ENCODE measurements at places on chromosomes 5 and 9.

- no peak for DNase-seq
Observed at GRCh38 chr9:129330711-129331492, 152.8 kb upstream of the IER5L start.

GRCh38 chr5:96157077-96157780, 195.6 kb upstream of the ELL2 start:
- no peak for DNase-seq

DNA sequence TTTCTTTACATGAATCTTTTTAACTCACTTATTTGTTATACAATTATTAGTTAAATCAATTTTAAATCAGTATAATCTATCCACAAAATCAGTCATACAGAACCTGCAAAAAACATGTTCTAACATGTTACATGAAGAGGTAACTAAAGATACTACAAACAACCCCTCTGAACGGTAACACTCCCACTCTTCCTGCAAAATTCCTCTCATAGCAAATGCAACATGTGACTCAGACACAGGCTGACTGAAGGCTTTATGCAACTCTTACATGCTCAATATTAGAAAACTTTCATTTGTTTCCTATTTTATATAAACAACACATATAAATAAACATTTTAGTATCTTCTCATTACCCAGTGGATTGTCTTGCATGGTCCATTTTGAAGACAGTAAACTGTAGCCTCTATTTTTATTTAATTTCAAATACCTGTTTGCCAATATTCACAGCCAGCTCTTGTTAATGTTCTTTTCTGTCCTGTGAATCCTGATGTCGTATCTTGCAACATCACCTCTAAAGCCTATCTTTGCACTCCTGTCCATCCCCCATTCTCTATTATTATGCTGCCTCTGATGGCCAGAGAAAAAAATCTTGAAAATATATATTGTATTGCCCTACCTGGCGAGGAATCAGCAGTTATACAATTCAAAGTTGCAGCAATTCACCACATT, 100.5 kb upstream of the CCDC152 start:
- no peak for DNase-seq

- peak; percentile 87 for DNase-seq
Observed at GRCh38 chr9:137435980-137436760, 5.0 kb downstream of the ENTPD8 start.

DNA sequence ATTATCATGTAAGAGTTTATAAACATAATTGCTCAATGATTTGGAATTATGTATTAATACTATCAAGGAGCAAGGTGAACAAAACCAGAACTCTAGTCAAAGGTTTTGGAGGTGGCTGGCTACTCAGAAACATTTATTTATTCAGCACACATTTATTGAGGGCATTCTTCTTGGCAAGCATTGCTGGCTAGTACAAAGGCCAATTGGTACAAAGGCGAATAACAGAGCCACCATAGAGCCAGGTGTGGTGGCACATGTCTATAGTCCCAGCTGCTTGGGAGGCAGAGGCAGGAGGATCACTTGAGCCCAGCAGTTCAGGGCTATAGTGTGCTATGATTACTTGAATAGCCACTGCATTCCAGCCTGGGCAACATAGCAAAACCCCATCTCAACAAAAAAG, 242.1 kb downstream of the CWC27 start:
- DNase-seq, result no peak

DNA sequence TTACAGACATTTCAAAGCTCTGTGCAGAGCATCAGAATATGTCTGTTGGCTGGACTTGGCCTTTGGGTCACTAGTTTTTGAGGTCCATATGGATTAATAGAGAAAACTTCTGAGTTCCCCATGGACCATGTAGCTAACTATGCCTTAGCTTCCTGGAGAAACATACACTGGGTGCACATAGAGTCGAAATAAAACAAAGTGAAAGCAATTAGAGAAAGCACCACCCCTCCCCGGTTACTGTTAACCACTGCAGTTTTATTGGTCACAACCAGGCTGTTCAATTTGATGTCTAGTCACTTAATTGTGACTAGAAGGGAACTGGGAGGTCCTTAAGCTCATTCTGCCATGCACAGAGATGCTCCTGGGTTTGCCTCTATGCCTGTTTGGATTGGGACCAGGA, 4.2 kb downstream of the FAM240B start:
- no peak for DNase-seq

GRCh38 chr5:943918-944620, 51.4 kb downstream of the TRIP13 start:
- no peak for DNase-seq

DNA sequence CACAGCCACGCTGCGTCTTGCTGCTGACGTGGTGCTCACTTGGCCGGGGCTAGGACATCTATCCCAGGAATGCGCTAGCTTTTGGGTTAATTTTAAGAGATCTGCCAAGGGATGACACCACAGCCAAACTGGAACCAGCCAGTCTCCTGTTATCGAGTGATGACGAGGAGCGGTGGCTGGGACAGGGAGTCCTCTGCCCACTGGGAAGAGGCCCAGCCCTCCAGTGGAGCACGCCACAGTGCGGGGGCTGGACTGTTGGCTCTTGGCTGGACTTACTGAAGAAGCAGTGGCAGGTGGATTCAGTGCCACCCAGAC, 55.1 kb upstream of the PHYKPL start:
- DNase-seq, result no peak

DNA sequence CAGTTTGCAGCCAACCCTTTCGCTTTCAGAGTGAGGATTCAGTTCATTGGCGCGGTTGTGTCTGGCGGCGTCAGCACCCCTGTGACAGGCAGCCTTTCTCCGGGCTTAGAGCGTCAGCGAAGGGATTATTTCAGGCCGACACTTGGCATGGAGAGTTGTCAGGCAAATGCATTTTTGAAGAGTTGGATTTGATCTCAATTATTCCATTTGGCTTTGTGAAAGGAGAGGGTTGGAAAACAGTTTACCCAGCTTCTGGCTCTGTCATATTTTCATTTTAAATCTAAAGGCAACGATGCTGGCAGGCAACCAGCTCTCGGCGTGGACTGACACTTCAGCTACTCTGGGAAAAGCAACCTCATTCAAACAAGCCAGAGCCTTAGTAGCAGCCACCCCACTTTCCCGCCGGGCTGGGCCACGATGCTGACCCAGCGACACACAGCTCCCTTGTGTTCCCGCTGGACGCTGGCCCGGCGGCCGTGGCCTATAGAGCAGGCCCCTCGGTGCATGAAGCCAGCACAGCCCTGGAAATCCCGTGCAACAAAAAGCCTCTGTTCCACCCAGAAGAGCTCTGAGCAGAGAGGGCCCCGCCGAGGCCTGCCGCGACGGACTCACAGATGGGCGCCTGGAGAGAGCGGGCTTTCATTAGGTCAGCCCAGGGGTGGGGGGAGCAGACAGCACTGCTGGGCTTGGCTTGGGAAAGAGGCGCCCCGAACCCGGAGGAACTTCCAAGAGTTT, 28.9 kb upstream of the LPCAT1 start:
- DNase-seq, result no peak

GRCh38 chr5:74201334-74202081, 439.0 kb downstream of the ENC1 start:
- peak; percentile 40 for DNase-seq

DNA sequence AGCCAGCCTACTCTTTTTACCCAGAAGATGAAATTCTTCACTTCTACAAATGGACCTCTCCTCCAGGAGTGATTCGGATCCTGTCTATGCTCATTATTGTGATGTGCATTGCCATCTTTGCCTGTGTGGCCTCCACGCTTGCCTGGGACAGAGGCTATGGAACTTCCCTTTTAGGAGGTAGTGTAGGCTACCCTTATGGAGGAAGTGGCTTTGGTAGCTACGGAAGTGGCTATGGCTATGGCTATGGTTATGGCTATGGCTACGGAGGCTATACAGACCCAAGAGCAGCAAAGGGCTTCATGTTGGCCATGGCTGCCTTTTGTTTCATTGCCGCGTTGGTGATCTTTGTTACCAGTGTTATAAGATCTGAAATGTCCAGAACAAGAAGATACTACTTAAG, 16.6 kb downstream of the OCLN start:
- DNase-seq, result no peak

- no peak for DNase-seq
Observed at GRCh38 chr9:124467410-124468060, 17.3 kb downstream of the ADGRD2 start.

DNA sequence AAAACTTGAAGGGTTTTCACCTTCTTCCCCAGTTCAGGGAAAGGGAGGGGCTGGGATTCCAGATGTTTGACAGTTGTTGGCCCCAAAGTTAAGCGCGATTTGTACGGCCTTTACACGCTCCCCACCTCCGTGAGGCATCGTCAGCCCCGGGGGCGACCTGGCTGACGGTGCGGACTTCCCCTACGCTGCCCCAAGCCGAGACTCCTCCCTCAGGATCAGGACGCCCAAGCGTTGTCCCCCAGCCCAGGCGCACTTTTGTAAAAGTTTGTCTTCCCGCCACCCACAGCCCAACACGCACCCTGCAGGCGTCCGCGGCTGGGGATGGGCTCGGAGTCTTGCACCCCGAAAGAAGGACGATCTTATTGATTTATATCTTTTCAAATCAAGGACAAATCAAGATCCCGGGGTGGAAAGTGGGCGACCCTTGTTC, 713 bp downstream of the MOB3B start:
- no peak for DNase-seq

DNA sequence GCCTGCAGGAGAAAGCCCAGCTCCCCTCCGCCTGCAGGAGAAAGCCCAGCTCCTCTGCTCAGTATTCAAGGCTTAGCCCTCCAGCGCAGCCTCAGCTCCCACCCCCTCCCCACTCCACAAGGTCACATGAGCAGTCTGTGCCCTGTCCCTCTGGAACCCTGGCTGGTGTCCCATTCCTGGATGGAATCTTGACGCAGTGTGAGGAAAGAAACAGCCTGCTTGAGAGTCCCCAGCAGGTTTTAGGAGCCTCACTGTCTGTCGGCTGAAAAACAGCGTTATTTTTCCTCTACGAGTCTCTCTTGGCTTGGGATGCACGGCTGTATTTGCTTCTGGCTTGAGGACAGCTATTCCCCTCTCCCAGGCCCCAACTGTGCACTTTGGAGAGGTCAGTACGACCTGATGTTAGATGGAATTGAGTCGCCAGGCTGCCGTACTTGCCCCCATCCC, 210.1 kb upstream of the TRIM32 start:
- DNase-seq, result no peak

DNA sequence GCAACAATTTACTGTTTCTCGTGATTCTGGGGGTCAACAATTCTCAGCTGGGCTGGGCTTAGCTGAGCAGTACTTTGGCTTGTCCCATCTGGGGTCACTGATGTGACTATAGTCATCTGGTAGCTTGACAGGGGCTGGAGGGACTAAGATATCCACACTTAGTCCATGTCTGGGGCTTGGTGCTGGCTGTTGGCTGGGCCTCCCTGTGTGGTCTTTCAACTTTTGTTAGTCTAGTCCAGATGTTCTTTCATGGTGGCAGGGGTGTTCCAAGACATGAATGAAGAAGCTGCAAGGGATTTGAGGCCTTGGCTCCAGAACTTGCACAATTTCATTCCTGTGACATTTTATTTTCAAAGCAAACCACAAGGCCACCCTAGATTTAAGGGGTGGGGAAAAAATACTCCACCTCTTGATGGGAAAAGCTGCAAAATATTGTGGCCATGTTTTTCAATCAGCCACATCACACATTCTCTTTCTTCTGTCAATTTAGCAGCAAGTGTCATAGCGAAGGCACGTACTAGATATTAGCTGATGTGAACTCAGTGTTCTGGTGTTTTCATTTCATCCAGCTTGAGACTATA, 59.2 kb downstream of the TSSK1B start:
- DNase-seq, result no peak

GRCh38 chr5:31378838-31379237, 153.1 kb downstream of the DROSHA start:
- no peak for DNase-seq

DNA sequence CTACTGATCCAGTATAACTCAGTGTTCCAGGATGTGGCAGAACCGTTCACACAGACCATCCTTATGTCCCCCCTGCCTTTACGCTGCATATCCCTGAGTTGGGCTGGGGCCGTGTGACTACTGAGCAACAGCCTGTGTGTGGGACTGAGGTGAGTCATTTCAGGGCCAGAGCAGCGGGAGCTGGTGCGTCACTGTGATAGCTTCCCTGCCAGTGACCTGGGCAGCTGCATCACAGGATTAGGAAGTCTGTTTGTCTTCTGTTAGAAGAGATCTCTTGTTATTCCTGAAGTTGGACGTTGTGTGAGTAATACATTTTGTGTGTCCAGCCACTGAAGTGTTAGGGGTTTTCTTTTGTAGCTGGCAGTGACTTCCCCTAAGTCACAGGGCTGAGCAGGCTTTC, 35.6 kb downstream of the TPPP start:
- DNase-seq, result peak; percentile 94

- no peak for DNase-seq
Observed at GRCh38 chr5:153660919-153661318, 170.4 kb downstream of the GRIA1 start.

- DNase-seq, result peak; percentile 30
Observed at GRCh38 chr5:68252673-68253623, 37.4 kb downstream of the PIK3R1 start.
